PC-9 (cell line): ENCODE measurements at places on chromosomes 7 and 10.
A peak's percentile ranks its signal among the peaks of the same experiment; 100 is the strongest.

DNA sequence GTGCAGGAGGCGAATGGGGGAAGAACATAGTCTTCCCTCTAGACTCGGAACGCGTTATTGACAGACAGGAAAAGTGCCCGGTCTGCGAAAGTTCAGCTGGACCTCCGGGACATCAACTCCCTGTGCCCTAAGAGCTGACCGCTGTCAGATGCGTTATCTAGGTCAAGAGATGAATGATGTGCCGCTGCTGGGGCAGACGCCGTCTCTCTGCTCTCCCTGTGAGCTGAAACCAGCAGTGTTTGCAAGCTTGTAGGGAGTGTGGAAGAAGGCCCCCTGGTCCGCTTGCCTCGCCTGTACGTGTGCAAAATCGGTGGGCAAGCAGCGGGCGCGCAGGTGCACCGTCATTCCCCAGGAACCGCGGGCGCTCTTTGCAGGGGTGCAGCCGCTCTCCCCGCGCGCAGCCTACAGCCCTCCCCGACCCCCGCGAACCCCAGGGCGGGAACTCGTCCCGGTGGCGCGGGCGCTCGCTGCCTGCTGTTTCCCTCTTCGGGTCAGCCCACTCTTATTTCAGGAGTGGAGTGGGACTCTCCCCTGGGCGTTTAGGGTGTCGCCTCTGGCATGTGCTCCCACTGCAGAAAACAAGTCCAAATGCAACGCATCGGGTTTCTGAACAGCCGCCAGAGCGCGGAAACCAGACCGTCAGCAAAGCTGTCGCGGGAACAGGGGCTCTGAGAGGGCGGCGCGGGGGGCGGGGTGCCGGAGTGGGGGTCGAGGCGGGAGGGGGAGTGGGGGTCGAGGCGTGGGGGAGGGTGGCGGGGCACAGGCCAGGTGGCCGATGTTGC is 1.8 kb upstream of the PFKFB3 start:
- peak; percentile 24 for DNase-seq

DNA sequence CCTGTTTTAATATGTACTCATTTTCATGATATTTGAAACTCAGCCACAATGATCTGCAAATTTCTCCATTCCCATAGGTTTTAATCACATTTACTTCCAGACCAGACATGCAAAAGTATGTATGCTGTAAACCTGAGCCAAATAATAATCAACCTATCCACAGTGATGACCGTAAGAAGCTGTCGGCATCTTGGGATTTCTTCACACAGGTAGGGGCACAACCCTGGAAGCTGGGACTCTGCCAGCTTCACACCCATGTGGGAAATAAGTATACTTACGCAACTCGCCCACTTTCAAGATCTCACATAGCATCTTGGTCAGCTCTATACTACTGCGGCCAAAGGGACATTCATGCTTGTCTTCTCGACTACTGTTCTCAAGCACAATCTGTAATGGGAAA is 352.3 kb downstream of the ELMO1 start:
- no peak for DNase-seq

DNA sequence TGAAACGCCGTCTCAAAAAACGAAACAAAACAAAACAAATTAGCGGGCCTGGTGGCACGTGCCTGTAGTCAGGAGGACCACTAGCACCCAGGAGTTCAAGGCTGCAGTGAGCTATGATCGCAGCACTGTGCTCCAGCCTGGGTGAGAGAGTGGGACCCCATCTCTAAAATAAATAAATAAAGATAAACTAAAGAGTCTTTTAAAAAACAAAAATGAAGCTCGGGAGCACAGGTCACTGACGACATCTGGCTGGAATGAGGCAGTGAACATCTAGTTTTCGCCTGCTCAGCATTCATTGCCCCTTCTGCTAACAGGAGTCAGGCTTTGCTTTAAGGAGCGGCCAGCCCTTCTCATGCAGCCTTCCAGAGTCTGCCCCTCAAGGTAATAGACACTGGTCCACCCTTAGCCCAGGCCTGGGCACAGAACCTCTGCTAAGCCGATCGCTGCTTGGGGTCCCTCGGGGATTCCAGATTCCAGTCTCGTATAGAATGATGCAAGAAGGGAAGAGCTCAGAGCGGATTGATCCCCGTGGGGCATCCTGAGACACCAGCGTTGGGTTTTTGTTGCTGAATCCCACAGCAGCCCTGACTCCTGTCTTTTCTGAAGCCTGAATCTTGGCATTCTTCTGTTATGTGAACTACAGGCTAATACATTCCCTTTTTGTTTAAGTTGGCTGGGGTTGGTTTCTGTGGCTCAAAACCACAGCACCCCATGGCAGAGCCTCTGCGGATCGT is 14.2 kb upstream of the FOXK1 start:
- no peak for DNase-seq

DNA sequence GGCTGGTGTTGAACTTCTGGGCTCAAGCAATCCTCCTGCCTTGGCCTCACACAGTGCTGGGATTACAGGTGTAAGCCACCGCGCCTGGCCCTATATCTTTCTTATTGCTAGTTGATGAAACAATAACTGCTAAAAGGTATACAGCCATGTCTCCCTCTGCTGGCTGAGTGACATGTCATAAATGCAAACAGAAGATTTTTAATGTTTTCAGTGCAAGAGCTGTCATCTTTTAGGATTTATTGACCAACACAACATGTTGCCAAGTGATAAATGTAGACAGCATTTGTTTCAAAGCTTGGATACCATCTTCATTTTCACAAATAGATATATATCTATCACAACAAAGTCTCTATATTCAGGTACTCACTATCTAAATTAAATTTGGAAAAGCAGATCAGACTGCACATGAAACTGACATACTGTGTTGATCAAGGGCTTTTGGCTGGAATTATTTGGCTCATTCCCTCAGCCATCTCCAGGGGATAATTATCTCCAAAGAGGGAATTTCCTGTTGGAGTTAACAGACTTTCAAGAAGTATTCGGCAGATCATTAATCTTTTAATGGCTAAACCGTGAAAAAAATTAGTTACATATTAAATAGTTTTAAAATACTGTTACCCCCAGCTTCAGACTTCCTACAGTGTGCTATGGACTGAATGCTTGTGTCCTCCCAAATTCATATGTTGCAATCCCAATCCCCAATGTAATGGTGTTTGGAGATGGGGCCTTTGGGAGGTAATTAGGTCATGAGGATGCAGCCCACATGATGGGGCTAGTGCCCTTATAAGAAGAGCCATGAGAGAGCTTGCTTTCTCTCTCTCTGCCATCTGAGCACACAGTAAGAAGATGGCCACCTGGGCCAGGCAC is 41.3 kb upstream of the SRPK2 start:
- peak; percentile 39 for DNase-seq

DNA sequence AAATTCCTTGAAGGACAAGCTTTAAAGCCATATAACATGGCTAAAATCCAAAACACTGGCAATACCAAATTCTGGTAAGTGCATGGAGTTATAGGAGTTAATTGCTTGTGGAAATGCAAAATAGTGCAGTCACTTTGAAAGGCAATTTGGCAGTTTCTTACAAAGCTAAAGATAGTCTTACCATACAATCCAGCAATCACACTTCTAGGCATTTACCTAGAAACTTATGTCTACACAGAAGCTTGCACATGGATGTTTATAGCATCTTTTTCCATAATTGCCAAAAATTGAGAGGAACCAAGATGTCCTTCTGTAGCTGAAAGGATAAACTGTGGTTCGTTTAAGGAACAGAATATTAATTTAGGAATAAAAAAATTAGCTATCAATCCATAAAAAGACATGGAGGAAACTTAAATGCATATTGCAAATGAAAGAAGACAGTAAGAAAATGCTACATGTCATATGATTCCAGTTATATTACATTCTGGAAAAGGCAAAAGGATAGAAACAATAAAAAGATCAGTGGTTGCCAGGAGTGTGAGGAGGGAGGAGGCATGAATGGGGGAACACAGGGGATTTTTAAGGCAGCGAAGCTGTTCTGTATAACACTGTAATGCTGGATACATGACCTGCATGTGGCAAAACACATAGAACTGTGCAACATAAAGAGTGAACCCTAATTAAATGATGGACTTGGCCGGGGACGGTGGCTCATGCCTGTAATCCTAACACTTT is 51.9 kb downstream of the GNAT3 start:
- no peak for DNase-seq

DNA sequence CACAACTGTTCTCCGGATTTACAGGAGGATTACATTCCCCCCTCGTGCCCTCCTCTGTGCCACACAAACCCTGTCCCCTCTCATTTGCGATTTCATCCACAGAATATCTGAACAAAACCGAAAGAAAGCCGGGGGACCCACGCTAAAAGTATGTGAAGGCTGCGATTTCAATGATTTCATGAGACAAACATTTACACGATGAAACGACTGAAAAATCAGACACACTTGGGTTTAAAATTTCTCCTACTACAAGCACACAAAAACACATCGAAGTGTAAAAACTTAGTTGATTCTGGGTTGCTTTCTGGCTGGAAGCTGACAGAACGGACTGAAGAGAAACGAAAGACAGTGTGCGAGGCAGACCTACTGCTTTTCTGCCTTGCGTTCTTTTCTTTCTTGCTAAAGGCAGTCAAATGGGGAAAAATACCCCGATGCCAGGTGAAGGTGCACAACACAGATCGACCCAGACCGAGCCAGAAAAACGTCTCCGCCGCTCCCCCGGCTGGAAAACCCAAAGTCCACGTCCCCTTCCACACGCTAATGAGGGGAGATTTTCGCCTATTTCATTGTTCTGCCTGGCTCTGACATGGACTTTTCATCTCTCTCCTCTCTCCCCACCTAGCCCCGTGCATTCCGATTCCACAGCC is 1.2 kb downstream of the HIPK2 start:
- peak; percentile 37 for DNase-seq

DNA sequence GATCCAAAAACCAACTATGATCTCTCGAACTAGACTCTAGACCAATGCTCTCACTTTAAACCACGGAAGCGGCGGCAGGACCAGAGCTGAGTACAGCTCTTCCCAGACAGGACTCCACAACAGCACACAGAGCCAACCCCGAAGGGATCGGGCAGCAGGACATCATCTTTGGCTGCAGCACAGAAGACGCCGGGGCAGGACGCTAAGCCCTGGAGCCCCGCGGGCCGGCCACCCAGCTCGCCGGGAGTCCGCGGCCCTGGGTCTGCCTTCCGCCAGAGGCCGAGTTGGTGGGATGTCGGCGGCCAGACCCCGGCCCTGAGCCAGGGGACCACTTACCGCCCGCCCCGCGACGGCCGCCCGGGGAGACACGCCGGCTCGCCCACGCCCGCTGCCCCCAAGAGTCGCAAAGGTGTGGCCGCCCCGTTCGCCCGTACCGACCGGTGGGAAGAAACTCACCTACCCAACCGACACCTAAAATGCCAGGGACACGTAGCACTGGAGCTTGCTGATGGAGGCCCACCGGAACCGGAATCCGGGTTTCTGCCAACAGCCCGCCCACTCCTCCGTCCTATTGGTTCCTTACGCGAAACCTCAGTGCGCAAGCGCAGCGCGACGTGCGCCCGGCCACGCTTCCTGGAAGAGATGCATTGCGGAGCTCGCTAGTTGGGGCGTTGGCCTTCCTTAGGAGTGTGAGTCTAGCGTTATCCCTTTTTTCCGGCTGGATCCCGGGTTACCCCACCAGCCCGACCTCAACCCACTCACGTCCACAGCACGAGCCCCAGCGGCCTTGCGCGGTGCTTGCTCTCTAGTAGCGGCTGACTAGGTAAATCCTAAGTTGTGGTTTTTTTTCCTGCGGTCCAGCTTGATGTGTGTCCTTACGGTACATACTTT is at the start of gene SEC61G:
SEC61G (minus strand) TSS at position 510 of the 891 bp plus-strand sequence. CDS start 1,623 bp downstream, outside the sequence.
- DNase-seq = peak; percentile 99

- DNase-seq = no peak
Measured at GRCh38 chr10:8338177-8338766, 283.8 kb downstream of the GATA3 start.

- DNase-seq = peak; percentile 35
Measured at GRCh38 chr10:63267414-63268148, 134.5 kb downstream of the NRBF2 start.

GRCh38 chr7:121537031-121537430 is 140.9 kb upstream of the FAM3C start:
- DNase-seq = no peak

DNA sequence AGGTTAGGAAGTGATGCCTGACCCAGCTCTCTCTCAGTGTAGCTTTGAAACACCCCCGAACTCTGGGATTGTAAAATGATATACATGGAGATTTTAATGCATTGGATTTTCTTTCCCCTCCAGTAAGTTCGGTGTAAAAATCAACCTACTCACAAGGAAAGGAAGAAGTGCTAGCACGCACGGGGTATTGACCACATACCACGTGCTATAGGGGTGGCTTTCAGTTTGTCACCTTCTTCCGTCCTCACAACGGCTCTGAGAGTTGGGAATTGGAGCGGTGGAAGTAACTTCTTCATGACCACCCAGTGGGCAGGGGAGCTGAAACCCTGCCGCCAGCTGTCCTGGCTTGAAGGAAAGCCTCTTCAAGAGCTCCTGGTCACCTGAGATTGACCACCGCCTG is 149.4 kb upstream of the PRR15 start:
- DNase-seq = no peak

DNA sequence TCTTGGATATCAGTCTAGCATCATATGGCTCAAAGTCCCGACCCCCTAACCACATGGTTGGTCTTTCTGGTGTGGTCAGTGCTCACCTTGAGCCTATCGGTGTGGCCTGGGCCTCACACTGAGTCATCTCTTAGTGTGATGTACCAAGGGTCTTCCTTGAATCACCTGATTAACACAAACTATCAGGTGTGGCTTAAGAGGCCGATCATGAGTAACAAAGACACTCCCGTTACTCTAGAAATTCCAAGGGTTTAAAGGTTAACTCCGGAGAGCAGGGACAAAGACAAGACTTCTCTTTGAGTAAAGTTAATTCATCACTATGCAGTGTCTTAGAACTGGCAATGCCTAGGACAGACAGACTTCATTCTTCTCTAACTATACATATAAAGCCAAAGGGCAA is 52.3 kb upstream of the ARMC3 start:
- DNase-seq = no peak

GRCh38 chr7:140047197-140047596 is 15.6 kb downstream of the PARP12 start:
- no peak for DNase-seq

GRCh38 chr7:44963364-44964290 is 15.2 kb downstream of the MYO1G start:
- DNase-seq = no peak

DNA sequence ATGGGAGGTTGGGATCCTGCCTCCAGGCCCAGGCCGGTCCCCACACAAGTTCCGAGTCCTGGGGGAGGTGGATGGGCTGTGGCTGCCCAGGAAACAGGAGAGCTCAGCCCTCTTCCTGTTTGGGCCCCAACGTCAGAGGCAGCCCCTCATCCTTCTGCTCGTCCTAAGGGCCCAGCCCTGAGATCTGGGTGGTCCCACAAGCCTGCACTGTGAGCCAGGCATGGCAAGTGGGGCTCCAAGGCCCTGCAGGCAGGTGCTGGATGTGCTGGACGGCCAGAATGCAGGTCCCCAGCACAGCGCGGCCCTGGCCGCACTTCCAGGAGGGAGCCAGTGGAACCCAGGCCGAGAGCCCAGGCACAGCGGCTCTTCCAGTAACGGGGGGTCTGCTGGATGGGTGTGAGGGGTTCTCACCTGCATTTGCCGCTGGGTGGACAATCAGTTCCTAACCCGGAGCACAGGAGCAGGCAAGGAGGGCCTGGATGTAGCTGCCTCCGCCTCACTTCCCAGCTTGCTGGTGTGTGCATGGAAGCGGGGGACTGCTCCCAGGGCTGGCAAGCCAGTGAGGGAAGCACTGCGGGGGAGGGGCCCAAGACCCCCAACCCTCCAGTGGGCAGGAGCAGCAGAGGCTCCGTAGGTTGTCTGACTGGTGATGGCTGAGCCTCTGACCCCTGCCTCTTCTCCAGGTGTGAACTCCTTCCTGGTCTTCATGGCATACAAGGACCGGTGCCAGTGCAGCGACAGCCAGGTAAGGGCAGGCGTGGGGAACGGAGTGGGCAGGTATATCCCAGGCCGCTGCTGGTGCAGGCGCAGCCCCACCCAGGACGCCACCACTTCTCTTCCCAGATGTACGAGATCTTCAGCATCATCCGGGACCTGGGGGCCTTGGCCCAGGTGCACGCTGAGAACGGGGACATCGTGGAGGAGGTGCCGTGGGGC is 9.7 kb downstream of the DPYSL4 start:
- no peak for DNase-seq
